Psoas muscle (tissue), 8 donors: ENCODE measurements at places on chromosomes 2 and 18.

- DNase-seq: no peak
These were observed 9.1 kb upstream of the DAW1 start for GRCh38 chr2:227862227-227862740.

- no peak for DNase-seq
These were observed 1081.9 kb downstream of the LRP1B start for GRCh38 chr2:141048951-141049350.

DNA sequence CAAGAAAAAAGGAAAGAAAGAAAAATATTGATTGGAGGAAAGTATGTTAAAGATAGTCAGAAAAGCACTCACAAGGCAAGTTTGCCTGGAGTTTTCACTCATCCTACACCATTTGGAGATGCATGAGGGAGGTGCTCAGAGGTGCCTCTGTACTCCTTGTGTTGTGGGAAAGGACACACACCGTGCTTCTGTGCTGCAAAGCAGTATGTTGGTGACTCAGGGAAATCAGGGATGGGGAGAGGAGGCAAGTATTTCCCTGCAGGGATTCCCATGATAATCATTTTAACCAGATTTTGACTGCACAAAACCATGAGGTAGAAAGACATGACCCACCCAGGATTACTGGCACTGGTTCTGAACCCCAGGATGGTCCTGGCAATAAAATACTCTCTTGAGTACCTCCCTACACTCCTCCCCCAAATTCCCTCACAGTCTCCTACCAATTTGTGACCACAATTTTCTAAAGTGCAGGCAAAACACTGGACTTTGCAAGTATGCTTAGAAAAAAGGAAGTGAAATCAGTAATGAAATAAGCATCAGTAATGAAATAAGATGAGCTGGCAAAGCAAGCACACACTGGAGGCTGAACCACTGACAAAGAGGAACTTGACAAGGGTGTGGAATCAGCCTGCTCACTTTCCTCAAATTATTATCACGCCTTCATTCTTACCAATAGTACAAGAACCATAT lies 155.5 kb upstream of the ACVR2A start:
- DNase-seq: no peak

GRCh38 chr2:79982445-79982844 lies 322.1 kb downstream of the LRRTM1 start:
- no peak for DNase-seq

- DNase-seq: no peak
These were observed 183.3 kb upstream of the TRIB2 start for GRCh38 chr2:12533337-12534005.

- DNase-seq: no peak
These were observed 5.7 kb downstream of the GPATCH11 start for GRCh38 chr2:37090019-37090477.

DNA sequence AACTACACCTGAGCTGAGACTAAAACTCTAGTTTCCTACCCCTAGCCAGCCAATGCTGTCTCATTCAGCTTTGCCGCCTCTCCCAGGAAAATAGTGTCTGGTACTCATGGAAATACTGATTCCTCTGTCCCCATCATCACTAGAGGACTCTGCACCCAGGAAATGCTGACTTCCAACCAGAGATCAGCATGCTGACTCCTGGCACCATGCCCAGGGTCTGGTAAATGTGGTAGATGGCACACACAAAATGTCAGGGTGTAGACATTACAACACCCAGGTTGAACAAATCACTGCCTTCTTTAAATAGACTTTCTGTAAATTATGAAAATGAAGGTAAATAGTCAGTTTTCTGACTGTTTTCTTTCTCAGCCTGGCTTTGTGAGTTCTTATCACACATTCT lies 307.3 kb upstream of the CHAC2 start:
- no peak for DNase-seq

- DNase-seq: no peak
These were observed 58.4 kb downstream of the WDSUB1 start for GRCh38 chr2:159228081-159228581.

DNA sequence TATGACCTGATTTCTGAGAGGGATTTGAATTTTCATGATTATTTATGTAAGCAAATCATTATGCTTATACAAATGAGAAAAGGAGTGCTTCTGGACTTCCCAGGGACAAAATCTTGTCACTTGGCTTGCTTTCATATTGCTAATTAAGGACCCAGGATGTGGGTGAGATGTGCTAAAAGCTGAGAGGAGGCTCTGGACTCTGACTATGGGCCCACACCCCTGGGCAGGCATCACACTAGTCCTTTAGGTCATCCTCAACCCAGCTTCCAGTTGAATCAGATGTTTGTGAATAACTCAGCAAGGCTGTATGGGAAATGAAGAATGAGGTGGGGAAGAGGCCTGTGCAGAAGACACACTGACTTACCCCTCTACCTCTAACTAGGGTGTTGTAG lies 11.9 kb downstream of the IL1B start:
- no peak for DNase-seq

DNA sequence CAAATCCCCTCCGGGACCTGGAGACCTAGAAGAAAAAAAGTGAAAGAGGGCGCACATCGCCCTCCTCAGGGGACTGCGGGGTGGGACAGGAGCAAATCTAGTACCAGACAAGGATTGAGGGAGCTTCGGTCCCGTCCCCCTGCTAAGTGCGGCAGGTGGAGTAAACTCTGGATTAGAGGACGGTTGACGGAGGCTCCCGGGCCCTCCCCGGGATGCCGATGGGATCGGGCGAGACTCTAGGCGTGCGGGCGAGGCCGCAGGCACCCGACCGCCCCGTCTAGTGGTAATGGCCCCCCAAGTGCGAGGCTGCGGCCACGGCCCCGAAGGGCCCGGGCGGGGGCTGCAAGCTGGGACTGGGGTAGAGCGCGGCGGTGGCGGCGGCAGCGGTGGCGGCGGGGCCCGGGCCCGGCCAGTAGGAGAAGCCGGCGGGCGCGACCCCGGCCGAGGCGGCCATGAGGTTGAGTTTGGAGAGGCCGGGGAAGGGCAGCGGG lies 3.5 kb downstream of the FEV start:
- peak; percentile 46 for DNase-seq

DNA sequence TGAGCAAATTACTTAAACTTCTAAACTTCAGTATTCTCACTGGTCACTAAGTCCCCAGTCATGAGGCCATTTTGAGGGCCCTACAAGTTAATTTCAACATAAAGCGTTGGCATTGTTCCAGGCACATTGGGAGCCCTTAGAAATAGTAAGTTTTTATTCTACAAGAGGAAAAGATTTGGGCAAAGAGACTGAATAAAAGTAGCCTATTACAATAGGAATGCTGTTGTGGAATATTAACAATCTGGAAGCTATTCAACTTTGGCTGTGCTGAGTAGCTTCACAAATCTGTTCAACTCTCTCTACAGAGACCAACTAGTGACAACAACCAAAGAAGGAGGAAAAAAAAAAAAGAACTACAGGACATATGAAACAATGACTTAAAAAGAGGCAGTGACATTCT lies 1287.5 kb upstream of the NXPH2 start:
- DNase-seq: no peak

GRCh38 chr2:3386448-3386958 lies 7.0 kb downstream of the TRAPPC12 start:
- DNase-seq: no peak

DNA sequence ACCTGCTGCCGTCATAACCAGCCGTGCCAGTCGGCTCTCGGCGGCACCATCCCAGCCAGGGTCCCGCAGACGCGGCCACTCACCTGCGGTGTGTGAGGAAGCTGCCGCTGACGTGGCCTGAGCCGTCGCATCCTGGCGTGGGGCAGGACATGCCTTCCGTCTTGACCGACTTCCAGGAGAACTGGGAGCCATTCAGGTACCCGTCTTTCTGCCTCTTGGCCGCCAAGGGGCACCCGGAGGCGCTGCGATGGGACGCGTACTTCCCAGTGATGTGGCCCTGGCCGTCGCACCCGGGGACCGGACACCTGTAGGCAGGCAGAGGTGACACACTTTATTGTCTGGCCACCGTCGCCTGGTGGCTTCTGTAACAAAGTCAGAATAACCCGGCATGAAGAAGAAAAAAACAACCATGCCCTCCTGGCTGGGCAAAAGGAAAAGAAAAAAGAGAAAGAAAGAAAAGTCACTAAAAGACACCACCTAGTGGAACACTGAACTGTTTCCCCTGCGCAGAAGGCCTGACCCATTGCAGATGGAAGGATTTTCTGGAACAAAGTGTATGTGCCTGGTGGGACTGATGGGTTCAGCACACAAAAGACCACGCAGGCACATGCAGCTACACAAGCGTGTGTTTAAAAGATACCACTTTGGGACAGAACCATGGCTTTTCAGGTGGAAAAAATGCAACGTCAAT lies 94.9 kb upstream of the PXDN start:
- no peak for DNase-seq

DNA sequence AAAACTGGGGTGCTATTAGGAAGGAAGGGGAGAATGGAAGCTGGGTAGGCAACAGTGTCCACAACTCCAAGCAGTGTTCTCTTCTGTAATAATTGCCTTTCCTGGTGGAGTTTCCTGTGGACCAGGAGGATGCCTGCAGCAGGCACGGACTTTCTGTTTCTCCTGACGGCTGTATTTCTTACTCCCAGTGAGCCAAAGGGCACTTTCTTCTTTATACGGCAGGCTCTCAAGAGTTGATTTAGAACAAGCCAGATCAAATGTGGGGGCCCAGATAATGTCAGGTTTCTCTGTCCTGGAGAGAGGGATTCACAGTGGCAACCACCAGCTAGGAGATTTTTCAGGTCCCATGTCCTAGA lies 13.0 kb upstream of the PROC start:
- DNase-seq: no peak

DNA sequence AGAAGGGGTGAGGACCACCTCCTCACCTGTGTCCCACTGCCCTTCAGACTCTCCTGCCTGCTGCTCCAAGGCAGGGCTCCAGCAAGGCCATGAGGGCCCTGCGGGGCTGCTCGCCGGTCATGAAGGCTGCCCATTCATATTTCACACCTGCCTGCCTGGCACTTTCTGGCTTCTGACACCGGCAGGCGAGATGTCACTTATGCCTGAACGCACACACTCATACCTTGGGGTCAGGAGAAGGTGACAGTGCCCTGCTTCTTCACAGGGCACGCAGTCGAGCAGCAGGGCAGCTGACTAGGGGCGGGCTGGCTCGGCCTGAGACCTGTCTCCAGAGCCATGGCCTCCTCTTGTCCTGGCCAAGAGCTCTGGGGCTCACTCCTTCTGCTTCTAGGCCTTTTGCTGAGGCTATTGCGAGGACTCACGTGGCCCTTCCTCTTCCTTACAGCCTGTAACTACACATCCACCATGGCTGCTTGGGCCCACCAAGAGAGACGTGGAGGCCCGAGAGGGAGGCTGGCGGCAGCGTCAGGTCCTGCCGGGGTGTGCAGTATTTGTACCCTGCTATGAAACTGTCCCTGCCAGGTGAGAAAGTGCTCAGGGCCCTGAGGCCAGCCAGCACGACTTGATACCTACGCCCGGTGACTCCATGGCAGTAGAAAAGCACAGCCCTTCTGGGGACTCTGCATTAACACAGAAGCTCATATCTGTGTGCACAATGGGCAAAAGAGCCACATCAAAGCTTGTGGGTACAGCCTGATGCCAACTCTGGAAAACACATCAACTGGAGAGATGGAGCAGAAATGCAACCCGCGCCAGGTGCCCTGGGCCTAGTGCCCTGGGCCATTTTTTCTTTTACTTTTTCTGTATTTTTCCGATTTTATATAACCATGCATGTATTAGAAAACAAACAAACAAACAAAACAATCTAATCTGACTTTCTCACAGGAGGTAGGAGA lies 30.6 kb downstream of the HS6ST1 start:
- peak; percentile 32 for DNase-seq

- no peak for DNase-seq
These were observed 226.8 kb upstream of the CHST9 start for GRCh38 chr18:27411911-27412310.

DNA sequence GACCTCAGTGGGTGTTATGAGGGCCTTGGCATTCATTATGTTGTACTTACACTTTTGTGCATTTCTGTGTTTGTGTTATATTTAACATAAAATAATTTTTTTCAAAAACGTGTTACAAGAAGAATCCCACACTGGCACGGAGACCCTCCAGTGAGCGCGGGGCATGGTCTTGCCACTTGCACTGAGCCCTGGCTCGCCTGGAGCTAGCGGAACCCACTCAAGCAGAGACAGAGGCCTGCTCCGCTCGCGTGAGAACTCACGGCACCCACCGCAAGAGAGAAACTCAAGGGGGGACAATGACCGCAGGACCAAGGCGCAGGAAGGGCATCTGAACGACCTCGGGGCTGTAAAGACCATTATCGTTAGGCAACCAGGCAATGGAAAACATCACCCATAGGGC lies 248.0 kb upstream of the SOX11 start:
- DNase-seq: no peak

- no peak for DNase-seq
These were observed 17.2 kb downstream of the EPHA4 start for GRCh38 chr2:221554769-221555493.

DNA sequence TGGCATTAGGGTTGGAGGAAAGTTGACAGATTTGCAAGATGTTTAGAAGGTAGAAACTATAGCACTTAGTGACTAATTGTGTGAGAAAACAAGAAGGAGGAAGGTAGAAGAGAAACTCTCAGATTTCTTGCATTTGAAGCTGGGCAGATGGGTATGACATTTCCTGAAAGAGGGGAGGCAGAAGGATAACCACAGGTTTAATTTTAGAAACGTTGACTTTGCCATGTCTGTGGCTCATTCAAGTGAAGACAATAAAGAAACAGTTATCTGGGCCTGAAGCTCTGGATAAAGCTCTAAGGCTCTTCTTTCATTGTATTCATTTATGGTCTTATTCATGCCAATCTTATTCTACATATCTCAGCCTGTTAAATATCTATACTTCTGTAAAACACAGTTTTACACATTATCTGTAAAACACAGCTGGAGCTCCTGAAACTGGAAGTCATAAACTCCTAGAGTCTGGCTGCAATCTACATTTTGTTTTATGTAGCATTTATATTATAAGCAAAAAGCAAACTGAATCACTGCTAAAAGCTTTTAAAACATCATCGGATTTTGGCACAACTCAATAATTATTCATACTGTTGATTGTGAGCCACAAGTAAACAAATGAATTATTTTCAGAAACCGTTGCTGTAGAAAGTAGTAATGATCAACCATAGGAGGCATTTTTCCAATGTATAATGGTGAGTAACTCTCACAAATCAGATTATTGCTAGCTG lies 138.5 kb downstream of the RIT2 start:
- DNase-seq: no peak

DNA sequence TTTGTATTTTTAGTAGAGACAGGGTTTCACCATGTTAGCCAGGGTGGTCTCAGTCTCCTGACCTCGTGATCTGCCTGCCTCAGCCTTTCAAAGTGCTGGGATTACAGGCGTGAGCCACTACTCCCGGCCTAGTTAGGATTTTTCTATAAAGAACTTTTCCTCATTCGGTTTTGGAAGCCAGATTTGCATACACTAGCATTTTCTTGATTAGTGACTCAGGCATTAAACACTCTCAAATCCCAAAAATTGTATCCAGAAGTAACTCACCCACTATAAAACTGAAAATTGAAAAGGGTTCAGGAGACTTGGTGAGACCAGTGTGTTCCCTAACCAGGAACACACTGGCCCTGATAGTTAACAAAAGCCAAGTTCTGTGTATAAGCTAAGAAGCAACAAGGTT lies 25.2 kb downstream of the EIF2AK3 start:
- DNase-seq: no peak
